ENCODE measurements at places on chromosomes 4 and X. TPM values are rescaled to one million over a fixed set of nuclear protein-coding genes. Genes with fewer than 3 reads are reported as not detected.

The DTHD1 gene
- polyA plus RNA-seq: 0.77 TPM

The MMRN1 gene
- not detected for polyA plus RNA-seq

The CENPU gene
- 4.8 TPM for polyA plus RNA-seq

The STARD8 gene
- polyA plus RNA-seq: 0.06 TPM

The CFAP47 gene
- polyA plus RNA-seq: not detected

The VEGFC gene
- not detected for polyA plus RNA-seq

The ZIC3 gene
- polyA plus RNA-seq: 1.7 TPM

The RS1 gene
- polyA plus RNA-seq: not detected

The RTL9 gene
- not detected for polyA plus RNA-seq

The PRDM8 gene
- polyA plus RNA-seq: 0.43 TPM

The ACE2 gene
- 0.98 TPM for polyA plus RNA-seq

The S100G gene
- polyA plus RNA-seq: not detected

The CENPI gene
- 0.56 TPM for polyA plus RNA-seq

The PPP4R3C gene
- polyA plus RNA-seq: not detected

The RTL5 gene
- 3.5 TPM for polyA plus RNA-seq

The SMIM10 gene
- polyA plus RNA-seq: not detected

The PCDH11X gene
- 2.3 TPM for polyA plus RNA-seq

The TLR3 gene
- polyA plus RNA-seq: 0.91 TPM

The FLNA gene
- 4.9 TPM for polyA plus RNA-seq

The RIPPLY1 gene
- not detected for polyA plus RNA-seq

The PI4K2B gene
- 3.5 TPM for polyA plus RNA-seq

The IL15 gene
- polyA plus RNA-seq: 0.22 TPM

The CFAP99 gene
- 0.32 TPM for polyA plus RNA-seq

The GPRASP3 gene
- 15.6 TPM for polyA plus RNA-seq

The GAGE12J gene
- not detected for polyA plus RNA-seq

The NWD2 gene
- polyA plus RNA-seq: 21.9 TPM

The FGB gene
- polyA plus RNA-seq: not detected

The DSPP gene
- polyA plus RNA-seq: not detected

The CABS1 gene
- polyA plus RNA-seq: not detected

The SERPINA7 gene
- not detected for polyA plus RNA-seq

The EGF gene
- polyA plus RNA-seq: not detected

Data from Purkinje cell (primary cell).